ENCODE measurements at places on chromosomes 12 and 14. TPM values are rescaled to one million over a fixed set of nuclear protein-coding genes. Genes with fewer than 3 reads are reported as not detected.

DNA sequence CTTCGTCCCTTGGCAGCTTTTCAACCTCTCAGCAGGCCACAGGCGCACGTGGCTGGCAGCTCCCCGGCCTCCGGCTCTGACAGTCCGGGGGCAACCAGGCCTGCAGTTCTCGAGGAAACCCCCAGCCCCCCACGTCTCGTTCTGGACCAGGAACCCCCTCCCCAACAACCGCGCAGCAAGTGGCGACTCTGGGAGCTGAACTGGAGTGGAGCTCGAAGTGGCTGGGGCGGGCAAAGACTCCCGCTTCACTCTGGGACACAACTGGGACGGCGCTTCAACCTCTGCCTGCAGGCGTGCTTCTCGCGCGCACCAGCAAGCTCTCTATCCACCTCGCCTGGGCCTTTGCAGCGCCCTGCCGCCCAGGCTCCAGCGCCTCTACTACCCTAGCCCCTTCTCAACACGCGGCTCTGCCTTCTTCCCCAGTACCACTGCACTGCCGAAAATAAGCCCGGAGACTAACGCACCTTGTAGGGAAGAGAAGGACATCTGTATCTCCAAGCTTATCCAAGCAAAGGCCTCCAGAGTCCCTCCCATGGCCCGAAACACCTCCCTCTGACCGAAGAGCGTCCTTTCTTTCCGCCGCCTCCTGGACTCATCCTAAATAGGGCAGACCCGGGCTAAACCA lies 2.4 kb upstream of the NKX2-1 start:
- no peak for DNase-seq

GRCh38 chr12:10663869-10664268 lies 10.0 kb downstream of the STYK1 start:
- no peak for DNase-seq

GRCh38 chr14:100323121-100323941 lies at the start of gene SLC25A47:
Gene SLC25A47 (plus strand): TSS chr14:100323339. CDS start chr14:100323415, 76 bp downstream.
- no peak for DNase-seq

Gene SETD3
- 35.2 TPM for total RNA-seq
